Thoracic aorta (tissue), 2 donors: ENCODE measurements at places on chromosomes 11 and 22. TPM values are rescaled to one million over a fixed set of nuclear protein-coding genes. Genes with fewer than 3 reads are reported as not detected.

Gene PPFIBP2
- total RNA-seq, result 48.9 TPM

- DNase-seq, result no peak
These were observed 33.3 kb upstream of the ADSL start for GRCh38 chr22:40313007-40313406.

GRCh38 chr11:81897639-81898038, 836.0 kb downstream of the FAM181B start:
- no peak for DNase-seq

Gene RNF26
- 11.0 TPM for total RNA-seq

Gene NEFH
- 0.14 TPM for total RNA-seq

GRCh38 chr22:44075670-44076069, 51.6 kb downstream of the PARVB start:
- DNase-seq, result no peak

- no peak for DNase-seq
These were observed 81.1 kb upstream of the CRTAM start for GRCh38 chr11:122757201-122757600.
